ENCODE measurements at places on chromosomes 4 and X.

DNA sequence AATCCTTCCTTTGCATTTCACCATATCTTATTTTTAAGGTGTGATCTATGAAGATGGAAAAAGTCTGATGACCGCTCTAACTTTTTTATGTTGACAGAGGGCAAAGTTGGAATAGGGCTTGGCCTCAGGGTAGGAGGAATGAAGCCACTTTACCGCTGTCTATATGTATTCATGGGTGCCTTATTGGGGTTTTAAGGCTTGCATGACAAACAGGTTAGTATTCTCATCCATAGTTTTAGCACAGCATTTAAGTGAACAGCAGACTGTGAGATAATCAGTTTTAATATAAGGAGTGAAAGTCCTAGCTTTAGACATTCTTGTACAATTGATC, 81.7 kb upstream of the BMP2K start:
- DNase-seq, result no peak

- DNase-seq, result no peak
These were observed 14.3 kb downstream of the DCAF8L1 start for GRCh38 chrX:27966955-27967354.

GRCh38 chr4:139316733-139317132, 14.5 kb upstream of the NDUFC1 start:
- no peak for DNase-seq

- no peak for DNase-seq
These were observed 50.6 kb upstream of the SRPX start for GRCh38 chrX:38271154-38271716.

DNA sequence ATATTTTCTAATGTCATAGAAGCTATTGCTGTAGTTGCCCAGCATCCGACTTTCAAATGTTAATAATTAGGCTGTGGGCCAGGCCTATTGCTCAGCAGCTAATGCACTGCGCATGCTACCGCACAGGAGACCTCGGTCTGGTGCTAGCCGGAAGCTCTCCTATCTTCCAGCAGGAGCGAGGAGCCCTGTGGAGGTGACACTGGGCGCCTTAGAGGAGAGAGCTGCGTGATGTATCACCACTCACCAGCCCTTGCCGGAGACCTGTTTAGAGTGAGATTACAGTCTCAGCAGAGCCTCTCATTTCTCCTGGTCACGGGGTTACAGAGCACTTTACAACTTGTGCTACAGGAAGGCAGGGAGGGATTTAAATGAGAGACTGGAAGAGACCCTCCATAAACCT, 31.1 kb upstream of the MID1IP1 start:
- DNase-seq, result no peak

GRCh38 chrX:154304846-154305245, 9.3 kb downstream of the TKTL1 start:
- no peak for DNase-seq

GRCh38 chr4:153527690-153528089, 61.5 kb downstream of the TMEM131L start:
- DNase-seq, result no peak

DNA sequence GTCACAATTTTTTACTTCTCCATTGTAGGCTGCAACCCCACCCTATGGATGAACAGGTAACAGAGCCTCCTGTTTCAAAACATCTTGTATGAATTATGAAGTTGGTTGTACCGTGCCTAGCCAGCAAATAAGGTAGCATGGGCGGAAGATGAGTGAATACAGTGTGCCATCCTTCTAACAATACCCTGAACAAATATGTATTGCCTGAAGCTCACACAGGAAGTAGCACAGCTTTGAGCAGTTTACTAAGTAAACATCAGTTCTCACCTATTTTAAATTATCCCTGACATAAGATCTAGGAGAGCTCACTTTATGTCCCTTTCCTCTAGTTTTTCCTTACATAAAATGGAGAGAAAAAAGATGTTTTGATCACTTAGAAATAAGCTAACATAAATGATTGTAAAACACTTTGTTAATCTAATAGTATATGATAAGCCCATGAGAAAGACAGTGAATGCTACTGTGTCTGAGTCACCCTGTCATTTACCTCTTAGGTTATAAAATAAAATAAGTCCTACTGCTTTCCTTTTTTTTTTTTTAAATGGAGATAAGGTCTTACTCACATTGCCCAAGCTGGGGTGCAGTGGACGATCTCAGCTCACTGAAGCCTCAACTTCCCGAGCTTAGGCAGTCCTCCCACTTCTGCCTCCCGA, 36.6 kb downstream of the GRSF1 start:
- no peak for DNase-seq

- no peak for DNase-seq
These were observed 449.8 kb downstream of the C4orf33 start for GRCh38 chr4:129545599-129546278.

- no peak for DNase-seq
These were observed 136.8 kb downstream of the TET2 start for GRCh38 chr4:105283501-105283900.

DNA sequence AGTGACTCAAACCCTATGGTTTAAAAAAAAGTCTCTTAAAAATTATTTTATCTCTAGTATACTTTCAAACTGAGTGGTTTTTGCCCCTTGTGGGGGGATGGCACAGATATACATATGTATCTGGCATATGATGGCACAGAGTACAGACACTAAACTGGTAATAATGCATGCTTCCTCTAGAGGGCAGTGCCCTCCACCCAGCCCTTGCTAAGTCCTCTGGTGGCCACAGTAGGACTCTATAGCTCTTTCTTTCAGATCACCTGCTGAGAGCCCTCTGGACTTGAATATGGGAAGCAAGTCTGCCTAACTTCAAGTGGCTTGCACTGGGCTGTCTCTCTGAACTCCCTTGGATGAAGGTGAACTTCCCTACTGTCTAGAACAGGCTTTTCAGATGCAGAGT, 66.3 kb downstream of the TSPAN7 start:
- DNase-seq, result no peak

GRCh38 chr4:74805601-74806000, 11.3 kb upstream of the BTC start:
- no peak for DNase-seq

DNA sequence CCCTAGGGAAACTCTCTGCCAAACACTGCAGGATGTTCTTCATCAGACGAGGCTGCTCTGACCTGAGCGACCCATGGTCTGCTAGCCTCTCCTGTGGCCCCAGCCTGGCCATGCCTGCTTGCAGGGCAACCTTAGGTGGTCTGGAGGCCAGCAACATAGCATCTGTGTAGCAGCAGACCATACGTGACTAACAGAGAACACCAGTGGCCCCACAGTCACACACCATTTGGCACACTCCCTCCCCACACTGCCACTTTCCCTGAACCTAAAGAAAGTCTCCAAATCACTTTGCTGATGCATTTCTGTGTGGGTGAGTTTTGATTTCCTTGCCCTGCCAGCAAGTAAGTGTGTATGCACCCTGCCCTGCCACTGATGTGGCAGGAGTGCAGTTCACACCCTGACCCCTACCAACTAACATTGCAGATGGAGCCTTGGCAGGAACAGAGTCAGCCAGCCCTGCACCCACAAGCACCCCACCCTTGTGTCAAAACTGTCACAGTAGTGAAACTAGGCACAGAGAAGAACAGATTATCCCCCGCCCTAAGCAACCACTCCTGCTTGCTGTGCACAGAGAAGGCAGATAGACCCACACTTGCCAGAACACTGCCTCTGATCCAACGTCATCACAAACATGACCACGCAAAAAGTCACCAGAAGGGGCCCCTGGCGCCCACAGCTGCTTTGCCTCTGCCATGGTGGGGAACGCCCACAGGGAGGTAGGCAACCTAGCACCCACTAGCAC, 249.1 kb downstream of the SPIN4 start:
- no peak for DNase-seq

DNA sequence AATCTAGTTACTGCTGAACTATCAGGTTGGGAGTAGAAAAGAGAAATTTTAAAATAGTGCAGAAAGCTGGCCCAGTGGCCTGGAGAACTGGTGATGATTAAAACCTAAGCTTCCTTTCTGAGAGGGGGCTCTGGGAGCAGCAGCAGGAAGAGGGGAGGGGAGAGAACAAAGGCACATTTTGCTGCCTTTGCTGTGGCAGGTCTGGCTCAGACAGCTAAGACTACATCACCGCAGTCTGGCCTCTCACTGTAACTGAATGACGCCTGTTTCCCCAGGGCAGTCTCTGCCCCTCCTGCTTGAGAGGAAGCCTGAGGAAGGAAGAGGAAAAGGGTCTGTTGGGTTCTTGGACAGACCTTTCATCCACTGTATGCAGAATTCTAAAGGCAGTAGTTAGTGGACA, 148.5 kb downstream of the FRAS1 start:
- no peak for DNase-seq

DNA sequence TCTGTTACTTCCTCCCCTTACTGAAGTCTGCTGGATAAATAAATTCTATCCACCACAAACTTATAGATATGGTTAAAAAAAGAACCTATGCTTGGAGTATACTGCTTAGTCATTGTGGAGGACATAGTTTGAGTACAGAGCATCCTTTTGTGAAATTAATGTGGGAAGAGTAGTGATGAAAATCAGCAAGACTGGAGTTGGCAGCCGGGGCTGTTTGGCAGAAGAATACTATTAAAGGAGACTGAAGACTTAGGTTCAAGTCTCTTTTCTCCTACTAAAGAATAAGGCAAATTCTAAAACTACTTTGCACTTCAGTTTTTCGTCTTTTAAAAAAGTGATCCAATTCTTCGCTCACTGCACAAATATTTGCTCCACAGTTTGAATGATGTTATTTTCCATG, 326.6 kb upstream of the ATOH1 start:
- no peak for DNase-seq

DNA sequence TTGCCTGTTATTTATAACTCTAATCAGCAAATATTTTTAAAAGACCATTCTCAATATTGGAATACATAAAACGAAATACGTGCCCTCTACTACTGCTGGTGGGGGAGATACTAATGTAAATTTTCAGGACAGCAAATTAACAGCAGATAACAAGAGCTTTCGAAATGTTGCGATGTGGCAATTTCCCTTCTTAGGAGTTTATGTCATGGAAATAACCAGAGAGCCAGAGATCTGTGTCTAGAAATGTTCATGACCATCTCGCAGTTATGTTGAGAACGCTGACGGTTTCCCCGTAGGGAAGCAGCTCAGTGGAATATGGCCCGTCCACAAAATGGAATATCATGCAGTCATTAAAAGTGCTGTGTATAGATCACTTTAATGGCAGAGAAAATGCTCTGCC, 238.4 kb upstream of the PSAPL1 start:
- no peak for DNase-seq

DNA sequence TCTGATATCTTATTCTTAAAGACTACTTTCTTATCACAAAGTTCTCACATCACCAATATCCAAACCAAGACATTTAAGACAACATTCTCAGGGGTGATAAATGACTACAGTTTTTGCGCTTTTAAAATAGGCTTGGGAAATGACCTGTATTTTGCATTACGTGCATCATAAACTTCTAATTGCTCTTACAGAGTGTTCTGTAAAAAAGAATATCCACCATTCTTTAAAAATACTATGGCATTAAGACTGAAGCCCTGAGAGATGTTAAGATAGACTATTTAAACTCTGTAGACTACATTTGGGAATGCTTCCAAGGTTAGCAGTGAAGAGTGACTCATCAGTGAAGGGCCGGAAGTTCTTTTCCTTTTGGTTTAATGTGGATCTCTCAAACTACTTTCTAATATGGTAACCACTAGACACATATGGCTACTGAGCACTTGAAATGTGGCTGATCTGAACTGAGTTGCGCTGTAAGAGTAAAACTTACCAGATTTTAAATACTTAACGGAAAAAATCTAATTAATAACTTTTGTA, 518.8 kb upstream of the FTHL17 start:
- no peak for DNase-seq

GRCh38 chr4:156799121-156799589, 172.4 kb downstream of the PDGFC start:
- no peak for DNase-seq

GRCh38 chrX:29947225-29947624, 268.1 kb upstream of the MAGEB2 start:
- no peak for DNase-seq

GRCh38 chr4:5050520-5051277, 581 bp upstream of the STK32B start:
- DNase-seq, result no peak

DNA sequence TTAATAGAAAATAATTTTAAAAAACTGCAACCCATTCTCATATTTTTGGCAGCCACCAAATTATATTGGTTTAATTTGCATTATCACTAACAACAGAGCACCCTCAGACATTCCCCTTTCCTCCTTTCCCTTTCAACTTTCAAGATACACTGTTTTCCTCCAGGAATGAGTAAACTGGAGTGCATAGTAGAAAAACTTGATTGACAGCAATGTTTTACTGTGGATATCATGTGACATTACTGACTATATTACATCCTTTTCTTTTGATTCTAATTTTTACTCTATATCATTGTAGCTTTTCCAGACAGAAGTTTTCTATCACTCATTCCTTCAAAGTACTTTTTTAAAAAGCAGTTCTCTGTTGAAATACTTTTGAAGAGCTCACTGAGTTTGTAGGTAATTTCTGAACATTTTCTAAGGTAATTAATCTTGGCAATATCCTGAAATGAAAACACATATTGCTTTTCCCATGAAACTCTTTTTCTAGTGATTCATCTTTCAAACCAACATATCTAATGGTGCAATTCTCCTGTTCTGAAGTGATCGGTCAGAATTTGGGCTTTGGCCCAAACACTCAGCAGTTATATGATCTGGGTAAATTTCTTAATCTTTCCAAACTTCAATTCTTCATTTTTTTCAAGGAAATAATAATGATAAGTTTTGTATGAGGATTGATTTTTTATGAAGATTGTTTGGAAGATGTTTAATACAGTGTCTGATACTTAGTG, 920.4 kb upstream of the EPHA5 start:
- DNase-seq, result no peak

DNA sequence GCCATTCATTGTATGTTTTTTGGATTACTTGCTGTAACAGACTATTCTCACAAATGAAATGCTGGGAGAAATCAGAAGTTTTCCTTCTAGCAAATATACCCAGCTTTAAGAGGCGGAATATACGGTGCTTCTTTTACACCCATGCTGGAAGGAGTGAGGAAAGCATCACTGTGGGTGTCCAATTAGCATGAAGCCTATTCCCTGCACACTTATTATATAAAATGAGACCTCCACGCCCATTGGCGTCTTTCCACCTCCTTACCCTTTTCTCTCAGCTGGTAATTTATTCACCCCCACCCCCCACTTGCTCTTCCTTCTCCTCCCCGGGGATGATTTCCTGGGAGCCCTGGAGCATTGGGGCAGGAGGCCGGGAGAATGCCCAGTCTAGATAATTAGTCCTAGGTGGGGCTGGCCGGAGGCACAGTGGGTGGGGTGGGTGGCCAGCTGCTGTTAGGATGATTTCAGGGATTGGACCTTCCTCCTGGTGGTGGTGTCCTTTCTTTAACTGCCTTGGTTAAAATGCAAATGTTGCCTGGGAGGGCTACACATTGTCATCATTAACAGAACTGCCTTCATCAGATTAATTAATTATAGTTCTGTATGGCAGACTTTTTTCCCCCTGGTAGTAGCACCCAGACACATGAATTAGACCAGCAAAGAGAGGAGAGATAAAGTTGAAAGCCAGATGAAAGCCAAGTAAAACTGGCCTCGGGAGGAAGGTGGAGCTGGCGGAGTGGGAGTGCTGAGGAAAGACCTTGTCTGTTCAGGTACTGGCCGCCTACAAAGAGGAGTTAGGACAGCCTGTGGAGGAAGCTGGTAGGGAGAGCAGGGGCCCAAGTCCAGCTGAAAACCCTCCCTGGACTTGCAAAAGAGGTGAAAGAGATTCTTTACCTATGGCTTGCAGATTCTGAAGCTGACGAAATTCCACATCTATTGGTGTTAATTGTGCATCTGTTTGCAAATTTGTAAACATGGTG, 11.4 kb downstream of the SHROOM2 start:
- DNase-seq, result no peak

GRCh38 chrX:42846741-42847140, 68.8 kb upstream of the PPP1R2C start:
- DNase-seq, result no peak
